Stimulated activated CD4-positive, alpha-beta T cell treated with anti-CD3 and anti-CD28 coated beads, Interleukin-1b, Interleukin-23, amount 100 ng/mL, for 1 hour (primary cell): ENCODE measurements at places on chromosomes 2 and 18.

- DNase-seq: peak; percentile 24
Observed at GRCh38 chr2:437756-438393, 150.0 kb upstream of the ALKAL2 start.

DNA sequence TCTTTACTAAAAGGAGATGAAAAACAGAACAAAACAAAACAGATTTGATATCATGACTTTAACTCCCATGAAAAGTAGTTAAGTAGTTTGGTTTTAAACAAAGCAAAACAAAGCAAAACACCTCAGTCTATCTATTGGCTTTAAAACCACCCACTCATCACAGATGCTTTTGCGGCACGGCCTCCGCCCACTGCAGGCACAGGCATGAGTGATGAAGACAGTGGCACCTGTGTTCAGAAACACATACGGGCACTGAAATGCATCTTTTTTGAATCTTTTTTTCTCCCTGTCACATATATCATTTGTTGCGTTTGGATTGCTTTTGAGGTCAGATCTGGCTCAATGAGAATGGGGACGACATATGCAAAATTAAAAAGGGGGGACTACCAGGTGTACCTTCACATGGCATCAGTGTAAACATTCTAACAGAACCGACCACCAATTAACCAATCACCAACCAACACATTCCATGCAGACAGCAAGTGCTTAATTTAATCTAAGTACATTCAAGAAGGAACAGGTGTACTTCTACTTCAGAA, 147.4 kb upstream of the REV1 start:
- no peak for DNase-seq

DNA sequence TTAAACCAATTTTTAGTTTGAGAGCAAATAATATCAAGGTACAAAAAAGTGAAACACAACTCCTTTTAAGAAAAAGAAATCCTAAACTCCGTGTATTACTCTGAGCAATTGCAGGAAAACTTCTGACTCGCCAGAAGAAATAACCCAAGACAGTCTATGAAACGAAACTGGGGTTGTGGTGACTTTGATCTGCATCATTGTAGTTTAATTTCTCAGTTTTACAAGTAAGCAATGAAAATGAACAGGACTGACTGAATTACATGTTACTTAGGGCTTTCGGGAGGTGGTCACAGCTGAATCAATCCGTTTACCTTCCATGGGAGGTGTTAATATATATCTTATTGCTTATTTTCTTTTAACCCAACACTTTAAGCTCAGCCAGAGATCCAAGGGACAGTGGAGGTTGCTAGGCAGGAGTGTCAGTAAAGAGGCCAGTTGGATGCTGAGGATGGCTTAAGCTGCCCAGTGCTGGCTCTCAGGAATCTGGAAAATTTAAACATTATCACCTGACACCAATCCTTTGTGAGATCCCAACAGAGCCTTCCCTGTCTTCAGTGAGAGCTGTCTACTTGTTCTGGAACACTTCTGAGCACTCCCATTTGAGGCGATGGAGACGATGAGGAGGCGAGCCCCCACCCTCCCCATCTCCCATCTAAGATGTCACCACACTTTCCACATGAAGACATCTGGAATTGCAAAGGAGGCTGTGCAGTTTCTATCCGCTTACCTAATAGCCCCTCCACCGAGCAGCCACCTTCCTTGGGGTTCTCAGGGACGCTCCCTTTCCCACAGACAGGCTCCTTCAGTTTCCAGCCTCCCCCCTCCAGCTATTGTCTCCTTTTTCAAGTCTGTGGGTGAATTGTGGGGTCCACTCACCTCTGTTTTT, 3.6 kb upstream of the RAB31 start:
- DNase-seq: no peak

- no peak for DNase-seq
Observed at GRCh38 chr18:45863469-45863868, 38.0 kb downstream of the SIGLEC15 start.

DNA sequence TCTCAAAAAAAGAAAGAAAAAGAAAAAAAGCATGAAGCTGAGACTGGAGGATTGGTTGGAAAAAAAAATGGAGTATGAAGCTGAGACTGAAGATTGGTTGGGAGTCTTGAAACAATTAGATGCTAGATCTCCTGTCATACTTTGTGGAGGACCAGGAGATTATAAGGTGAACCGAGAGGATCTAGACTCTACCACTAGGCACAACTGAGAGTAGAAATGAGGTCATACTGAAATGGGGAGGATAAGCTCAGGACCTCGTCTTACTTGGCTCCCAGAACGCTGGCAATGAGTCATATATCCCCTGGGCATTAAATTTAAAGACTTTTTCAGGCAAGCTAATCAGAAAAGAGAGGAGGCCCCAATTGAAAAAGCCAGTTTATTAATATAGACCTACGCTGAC, 3.3 kb upstream of the ORC2 start:
- no peak for DNase-seq

DNA sequence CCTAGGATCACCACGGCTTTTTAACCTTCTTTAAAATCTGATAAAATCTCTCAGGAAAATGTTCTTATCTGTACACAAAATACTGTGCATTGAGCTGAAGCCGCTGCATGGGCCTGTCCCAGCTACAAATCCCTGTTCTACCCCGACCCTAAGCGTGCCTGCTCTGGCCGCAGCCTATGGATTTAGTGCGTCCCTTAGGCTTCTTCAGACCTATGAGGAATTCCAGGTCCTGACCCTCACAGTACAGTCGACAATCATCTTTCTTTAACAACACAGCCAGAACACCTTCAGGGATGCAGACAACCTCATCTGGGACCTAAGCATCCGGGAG, 477 bp upstream of the WDCP start:
- DNase-seq: no peak

- DNase-seq: no peak
Observed at GRCh38 chr2:28645553-28645952, 106.1 kb upstream of the PPP1CB start.

GRCh38 chr2:133586978-133587377, 18.7 kb upstream of the NCKAP5 start:
- DNase-seq: no peak

DNA sequence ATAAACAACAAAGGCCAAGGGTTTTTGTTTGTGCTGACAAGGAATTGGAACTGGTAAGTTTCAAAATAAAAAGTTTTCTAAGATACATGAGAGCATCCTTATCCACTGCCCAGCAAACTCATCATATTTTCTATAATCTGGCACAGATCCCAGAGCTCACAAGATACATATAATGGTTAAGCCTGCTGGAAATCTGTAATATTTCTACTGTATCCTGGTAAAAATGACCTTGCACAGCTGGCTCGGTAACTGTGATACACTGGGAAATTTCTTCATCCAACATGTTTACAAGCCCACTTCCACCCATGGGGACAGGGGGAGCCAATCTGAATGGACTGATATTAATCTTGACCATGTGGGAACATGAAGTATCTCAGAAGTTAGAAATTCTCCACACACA, 425.4 kb upstream of the MMADHC start:
- no peak for DNase-seq

GRCh38 chr18:61749031-61749430, 143.8 kb downstream of the RNF152 start:
- DNase-seq: no peak

DNA sequence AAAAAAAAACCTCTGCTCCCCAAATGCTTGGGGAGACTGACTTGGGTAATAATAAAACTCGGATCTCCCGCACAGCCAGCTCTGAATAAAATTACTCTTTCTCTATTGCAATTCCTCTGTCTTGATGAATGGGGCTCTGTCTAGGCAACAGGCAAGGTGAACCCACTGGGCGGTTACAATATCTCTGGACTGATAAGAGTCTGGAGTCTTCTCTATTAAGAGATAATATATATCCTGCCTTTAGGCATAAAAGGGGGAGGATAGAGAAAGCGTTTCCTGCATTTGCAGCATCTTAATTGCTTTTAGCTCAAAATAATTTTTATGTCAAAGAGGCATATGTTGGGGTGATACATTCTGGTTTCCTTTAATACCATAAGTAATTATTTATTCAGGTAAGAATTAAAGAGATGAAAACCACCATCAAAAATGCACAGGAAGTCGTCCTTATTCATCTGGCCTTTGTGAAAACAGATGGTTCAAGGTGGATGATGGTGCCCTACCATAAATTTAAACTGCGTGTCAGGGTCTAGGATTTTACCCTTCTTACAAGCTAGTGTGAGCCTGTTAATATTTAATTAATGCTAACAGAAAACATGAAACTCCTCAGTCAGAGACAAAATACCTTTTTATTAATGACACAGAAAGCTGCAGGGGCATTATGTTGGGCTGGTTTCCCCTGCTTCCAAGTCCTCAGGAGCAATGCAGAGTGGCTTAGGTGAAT, 736.8 kb downstream of the SOCS6 start:
- no peak for DNase-seq

GRCh38 chr2:17879137-17879912, 858 bp downstream of the KCNS3 start:
- DNase-seq: no peak

DNA sequence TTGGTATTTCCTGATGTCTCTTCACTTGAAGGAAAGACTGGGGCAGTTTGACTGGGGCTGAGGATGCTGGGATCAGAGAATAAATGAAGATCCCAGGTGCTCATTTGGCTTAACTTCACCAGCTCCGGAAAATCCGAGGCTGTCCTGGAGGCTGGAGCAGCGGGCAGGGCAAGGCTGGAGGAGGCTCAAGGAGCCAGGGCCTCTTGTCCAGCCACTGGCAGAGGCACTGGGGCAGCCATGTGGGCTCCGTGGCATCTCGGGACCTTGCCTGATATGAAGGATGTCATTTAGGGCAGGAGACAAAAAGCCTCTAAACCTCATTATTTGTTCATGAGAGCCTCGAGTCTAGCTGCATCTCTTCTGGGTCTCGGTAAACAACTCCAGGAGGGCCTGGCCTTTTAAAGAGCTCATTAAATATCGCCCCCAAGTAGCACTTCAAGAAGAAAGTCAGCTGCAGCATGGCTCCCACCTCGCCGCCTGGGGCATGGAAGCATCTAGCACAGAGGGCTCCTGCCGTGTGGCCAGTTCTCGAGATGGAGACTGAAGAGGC, 13.5 kb upstream of the GPR55 start:
- DNase-seq: no peak

GRCh38 chr2:154882725-154883124, 184.2 kb downstream of the KCNJ3 start:
- DNase-seq: no peak

GRCh38 chr2:15633043-15633970, 41.6 kb downstream of the DDX1 start:
- DNase-seq: no peak

DNA sequence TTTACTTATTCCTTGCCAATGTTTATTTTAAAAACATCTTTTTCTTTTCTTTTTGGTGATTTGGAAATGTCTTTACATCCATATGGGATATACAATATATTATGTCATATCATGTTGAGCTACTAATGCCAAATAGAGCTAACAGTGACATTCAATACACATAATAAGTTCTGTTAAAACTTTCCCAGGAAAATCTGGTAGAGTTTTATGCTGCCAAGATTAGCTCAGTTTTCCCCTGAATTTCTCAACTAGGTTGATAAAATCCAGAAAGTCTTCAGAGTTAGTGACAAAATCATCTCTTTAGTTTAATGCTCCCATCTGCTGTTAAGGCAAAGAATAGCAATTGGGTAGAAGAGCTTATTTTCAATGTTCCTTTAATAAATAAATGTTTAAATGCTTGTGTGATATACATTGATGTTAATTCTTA, 9.9 kb downstream of the COL3A1 start:
- no peak for DNase-seq

- no peak for DNase-seq
Observed at GRCh38 chr18:25287106-25287505, 64.9 kb downstream of the ZNF521 start.

DNA sequence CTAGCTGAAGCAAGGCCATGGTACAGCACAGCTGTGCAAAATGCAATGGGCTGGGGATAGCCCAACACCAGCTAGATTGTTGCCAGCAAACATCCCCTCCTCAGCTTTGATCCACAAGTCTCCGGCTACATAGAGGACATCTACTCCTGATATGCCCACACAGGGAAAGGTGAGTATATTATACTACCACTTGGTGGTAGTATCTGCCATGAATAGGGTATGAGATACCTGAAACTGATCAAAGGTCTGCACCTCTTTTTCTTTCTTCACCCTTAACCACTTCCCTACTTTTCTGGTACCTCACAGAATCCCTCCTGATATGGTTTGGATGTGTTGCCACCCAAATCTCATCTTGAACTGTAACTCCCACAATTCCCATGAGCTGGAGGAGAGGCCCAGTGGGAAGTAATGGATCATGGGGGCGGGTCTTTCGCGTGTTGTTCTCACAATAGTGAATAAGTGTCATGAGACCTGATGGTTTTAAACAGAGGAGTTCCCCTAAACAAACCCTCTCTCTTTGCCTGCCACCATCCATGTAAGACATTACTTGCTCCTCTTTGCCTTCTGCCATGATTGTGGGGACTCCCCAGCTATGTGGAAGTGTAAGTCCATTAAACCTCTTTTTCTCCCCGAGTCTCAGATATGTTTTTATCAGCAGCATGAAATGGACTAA, 279.6 kb downstream of the TXNL1 start:
- no peak for DNase-seq

GRCh38 chr2:204664708-204665121, 119.4 kb downstream of the PARD3B start:
- DNase-seq: no peak

DNA sequence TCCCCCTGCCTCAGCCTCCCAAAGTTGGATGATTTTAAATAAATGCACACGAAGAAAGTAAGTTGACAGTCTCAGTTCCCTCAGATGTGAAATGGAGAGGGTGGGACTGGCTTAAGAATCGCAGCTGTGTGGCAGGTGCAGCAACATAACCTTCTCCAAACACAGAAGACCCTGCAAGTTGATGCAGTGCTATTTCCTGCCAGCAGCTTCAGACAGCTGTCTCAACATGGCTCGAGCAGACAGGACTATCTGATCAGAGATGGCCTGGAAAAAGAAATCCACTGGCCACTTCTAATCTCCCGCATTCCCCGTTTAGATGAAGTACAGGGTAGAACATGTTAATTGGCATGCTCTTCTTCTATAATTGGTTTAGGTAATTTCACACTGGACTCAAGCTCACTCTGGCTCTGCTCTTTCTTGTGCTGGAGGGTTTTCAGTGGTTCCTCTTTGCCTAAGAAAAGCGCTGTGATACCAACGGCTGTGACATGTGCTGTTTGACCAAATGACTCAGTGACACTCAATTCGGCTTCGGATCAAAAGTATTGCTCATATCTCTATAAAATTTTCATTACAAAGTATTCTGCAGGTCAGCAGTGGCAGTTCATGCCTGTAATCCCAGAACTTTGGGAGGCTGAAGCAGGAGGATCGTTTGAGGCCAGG, 40.2 kb downstream of the MYOM1 start:
- no peak for DNase-seq

DNA sequence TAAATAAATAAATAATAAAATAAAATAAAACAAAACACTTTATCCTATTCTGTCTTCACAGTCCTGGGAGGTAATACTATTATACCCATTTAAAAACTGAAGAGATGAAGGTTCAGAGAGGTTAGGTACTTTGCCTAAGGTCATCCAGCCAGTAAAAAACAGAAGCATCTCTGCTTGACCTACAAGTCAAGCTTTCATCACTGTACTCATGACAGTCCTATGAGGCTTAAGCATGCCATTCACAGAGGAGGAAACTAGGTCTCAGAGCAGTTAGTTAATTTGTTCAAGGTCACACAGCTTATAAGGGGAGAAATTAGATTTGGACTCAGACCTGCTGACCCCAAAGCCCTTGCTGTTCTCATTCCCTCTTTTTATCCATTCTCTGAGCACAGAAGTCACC, 77.5 kb downstream of the MARCO start:
- DNase-seq: no peak
